ENCODE measurements at places on chromosomes 2 and 18.

GRCh38 chr2:172434821-172435605, 7.6 kb downstream of the ITGA6 start:
- peak; percentile 26 for DNase-seq

DNA sequence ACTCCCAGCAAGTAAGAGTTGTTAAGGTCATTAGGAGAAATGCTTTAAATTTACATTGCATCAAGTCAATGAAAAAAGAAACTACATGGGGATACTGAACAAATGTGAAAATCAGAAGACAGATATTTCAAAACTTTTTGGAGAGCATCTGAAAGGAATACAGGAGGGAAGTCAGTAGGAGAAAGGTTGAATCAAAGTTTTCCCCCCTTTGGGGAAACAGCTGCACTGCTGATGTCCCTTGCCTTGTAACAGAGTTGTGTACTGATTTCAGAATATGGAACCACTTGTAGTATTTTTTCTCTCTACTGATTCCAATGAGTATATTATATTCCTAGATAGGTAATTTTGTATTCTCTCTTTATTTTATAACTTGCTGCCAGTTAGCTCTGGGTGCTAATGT, 592.5 kb upstream of the ZEB2 start:
- DNase-seq = no peak

GRCh38 chr2:205659922-205660321, 22.4 kb upstream of the NRP2 start:
- no peak for DNase-seq

- DNase-seq = no peak
Observed at GRCh38 chr18:33446604-33447003, 6.1 kb upstream of the CCDC178 start.

DNA sequence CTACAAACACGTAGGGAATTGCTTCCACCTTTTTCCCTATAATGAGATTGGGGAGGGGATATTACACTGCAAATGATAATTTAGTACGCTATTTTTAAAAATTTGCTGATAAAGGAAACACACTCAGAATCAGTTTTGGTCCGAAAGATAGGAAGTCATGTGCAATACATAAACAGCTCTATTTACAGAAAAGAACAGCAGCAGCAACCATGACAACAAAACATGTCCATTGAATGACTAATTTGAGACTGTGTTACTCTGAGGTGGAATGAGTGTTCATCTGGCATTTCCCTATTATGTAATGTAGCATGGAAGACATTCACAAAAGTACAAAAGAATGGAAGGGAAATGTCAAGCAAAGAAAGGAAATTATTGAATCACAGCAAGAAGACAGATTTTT, 337.2 kb downstream of the NBAS start:
- DNase-seq = no peak

DNA sequence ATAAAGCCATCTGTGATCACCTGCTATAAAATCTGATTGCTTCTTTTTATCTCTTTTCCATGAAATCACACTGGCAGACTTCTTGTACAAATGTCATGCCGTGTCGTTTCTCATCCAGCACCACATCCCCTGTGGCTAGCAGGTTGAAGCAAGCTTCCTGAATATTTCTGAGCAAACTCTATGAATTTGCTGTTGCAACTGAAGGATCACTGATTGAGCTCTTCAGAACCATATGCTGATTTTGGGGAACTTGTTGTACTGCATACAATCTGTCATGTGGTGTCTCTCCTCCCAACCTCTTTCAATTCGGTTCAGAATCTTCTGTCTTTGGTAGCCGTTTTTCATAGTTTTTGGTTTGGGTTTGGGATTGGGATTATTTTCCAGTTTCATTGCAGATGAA, 57.7 kb upstream of the RBMS1 start:
- no peak for DNase-seq

- no peak for DNase-seq
Observed at GRCh38 chr18:76493213-76494161, 1.6 kb downstream of the ZNF516 start.

- DNase-seq = no peak
Observed at GRCh38 chr2:217703102-217703501, 299.7 kb downstream of the TNS1 start.

- DNase-seq = no peak
Observed at GRCh38 chr2:26178746-26179436, 6.0 kb downstream of the GAREM2 start.

DNA sequence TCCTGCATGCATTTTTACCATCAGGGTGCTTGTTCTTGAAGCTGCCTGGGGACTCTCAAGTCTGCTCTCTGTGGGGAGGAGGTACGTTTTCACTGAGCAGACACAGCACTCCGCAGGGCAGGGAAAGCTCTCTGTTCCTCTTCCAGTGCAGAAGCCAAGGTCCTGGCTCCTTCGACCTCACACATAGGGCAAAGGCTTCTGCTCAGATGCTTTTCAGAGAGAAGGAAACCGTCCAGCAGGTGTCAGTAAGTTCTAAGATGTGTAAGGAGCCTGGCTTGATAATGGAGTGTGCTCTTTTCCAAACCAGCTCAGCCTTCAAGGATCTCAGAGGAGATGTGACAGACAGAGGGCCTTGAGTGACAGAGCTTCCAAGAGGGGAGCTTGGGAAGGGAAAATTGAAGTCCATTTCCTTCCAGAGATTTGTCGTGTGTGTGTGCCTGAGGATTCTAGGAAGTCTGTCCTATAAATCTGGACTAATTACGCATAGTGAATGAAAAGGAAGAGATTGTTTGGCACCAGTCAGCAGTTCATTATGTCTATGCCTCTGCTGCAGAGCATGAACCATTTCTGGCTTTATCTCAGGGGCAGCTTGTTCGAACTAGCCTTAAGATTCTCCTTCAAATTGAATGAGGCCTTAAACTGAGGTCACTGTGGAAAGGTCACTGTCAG, 67.3 kb upstream of the UPP2 start:
- no peak for DNase-seq

DNA sequence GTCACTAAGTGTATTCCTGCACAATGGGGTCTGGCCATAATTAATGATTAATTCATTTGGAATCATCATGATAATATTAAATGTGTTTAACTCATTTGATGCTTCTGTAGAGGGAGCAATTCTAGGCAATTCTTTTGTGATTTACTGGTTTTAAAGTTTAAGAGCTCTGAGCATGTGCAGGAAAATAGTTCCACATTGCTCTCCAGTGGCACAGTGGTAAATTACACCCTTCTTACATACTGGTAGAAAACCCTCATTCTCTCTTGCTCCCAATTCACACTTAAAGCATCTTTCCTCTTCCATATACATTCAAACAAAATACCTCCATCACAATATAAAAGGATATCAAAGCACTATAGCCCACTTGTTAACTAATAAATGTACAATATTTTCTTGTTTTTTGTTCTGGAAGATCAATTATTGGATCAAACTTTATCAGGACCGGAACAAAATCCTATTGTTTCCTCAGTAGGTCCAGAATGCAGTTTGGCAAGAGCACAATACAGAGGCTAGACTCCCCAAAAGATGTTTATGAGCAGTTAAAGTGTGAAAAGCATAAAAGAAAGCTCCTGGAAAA, 844.3 kb downstream of the MBD2 start:
- DNase-seq = no peak

GRCh38 chr2:128292599-128293425, 25.9 kb downstream of the HS6ST1 start:
- no peak for DNase-seq

GRCh38 chr18:48676756-48677368, 138.0 kb downstream of the CTIF start:
- peak; percentile 67 for DNase-seq

- DNase-seq = no peak
Observed at GRCh38 chr2:70161069-70161534, 29.7 kb downstream of the C2orf42 start.

DNA sequence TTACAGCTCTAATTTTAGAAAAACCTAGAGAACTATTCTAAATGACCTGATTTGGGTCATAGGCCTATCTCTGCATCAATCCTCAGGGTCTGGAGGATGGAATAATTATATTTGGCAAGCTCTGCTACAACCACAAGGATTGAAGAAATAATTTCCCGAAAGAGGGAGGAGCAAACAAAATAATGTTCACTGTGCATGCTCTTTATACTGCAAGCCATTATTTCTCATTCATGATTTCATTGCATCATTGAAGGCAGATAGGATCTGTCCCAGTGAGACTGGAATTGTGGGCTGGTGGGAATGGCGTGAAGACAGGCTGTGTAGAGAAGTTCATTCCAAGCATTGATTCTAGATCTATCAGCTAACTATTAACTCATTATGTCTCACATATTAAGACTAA, 12.7 kb upstream of the MAPRE2 start:
- DNase-seq = no peak

DNA sequence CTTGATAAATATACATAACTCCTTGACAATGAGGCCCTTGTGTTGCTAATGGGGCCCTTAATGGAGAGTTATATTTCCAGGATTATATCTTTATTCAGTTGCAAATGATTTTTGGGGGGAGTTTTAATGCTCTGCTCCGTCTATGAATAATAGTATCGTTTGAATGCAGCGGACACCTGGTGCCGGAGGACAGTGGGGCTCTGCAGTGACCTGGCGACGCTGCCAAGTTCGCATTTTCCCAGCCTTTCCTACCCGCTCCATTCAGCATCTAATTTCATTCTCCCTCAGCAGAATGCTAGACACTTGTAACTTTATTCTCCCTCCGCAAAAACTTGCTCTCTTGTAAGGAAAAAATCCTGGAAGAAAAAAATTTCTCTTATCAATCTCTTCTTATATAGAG, 257.6 kb upstream of the SALL3 start:
- DNase-seq = no peak
